ENCODE measurements at places on chromosomes 11 and 22.

GRCh38 chr11:75474878-75475766 lies 42.1 kb upstream of the KLHL35 start:
- DNase-seq, result peak; percentile 91

DNA sequence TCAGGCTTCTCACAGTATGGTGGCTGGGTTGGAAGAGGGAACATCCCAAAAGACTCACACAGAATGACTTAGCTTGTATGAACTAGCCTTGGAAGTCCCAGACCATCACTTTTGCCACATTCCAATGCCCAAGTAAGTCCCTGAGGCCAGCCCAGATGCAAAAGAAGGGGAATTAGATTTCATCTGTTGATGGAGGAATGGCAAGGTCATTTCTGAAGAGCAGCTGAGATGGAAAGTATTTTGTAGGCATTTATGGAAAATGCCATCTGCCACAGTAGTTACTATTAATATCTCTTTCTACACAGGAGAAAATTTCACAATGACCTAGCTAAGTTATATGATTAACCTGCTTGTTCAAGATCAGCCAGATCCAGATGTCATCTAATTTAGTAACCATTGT lies 58.8 kb downstream of the ENDOD1 start:
- DNase-seq, result no peak

DNA sequence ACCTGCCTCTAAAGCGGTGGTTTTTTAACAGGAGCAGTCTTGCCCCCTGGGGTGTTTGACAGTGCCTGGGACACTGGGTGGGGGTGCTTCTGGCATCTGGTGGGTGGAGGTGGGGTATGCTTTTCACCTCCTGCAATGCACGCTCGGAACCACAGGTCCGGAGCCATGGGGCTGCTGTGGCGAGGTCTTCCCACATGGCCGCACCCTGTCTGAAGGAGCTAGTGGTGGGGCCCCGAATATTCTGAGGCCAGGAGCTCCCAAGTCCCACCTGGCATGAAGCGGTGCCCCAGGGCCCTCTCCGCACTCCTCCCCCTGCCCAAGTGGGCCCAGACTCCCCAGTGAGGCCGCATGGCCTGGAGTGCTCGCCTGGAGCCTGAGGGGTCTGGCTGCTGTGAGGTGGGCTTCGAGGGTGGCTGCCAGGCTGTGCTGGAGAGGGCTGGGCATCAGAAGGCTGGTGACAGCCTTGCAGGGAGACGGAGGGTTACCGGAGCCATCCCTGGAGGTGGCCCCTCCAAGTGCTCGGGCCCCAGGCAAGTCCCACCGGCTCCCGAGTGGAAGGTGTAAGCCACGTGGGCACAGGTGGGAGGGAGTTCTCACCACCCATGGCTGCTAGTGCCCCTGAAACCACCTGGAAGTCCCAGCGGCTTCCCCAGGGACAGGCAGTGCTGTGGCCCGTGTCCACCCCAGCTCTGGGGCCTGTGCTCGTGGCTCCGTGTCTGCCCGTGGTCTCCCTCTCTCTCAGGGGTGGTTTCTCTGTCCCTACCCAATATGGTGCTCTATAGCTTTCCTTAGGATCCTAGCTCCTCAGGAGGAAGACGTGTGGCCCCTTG lies 15.1 kb downstream of the TBX1 start:
- no peak for DNase-seq

DNA sequence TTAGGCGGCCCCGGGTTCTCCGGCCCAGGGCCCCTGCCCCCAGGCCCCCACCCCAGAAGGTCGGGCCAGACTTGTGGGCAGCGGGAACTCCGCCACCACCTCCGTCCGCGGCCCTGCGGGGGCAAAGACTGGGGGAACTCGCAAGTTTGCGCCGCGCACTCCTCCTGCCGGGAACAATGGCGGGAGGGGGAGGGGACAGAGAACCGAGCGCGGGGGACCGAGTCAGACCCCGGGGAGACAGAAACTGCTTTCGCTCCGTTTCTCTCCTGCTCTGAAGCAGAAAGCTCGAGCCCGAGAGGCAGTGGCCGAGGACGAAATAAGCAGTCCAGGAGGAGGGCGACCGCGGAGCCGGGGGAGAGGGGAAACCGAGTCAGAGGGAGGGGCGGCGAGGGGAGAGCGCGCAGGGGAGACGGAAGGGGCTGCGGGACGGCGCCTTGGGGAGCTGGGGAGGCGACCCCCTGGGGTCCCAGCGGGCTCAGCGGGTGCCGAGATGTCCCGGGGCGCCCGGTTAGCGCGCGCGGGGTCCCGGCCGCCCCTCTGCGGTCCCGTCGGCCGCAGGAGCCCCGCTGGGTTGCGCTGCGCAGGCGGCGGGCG lies 555 bp downstream of the TP53I11 start:
- peak; percentile 67 for DNase-seq

DNA sequence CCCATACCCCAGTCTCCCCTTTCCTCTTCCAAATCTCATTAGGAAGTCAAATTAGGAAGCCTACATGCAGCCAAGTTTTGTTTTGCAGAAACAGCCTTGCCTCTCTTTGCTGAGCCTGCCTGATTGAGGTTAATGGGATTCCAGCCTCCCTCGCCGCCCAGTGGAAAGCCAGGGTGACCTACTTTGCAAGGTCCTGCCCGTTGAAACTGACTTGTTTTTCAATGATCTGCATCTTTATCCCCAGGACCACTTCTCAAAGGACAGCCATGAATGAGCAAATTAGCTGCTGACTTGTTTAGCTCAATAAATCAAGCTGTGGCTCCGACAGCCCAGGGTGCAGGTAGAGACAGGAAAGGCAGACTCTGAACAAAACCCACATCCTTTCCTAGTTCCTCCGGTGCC lies 110.4 kb downstream of the RRAS2 start:
- DNase-seq, result peak; percentile 74

- peak; percentile 72 for DNase-seq
Measured at GRCh38 chr11:86919557-86920210, 35.5 kb downstream of the FZD4 start.

- DNase-seq, result no peak
Measured at GRCh38 chr22:43050995-43051394, 36.0 kb upstream of the PACSIN2 start.

- no peak for DNase-seq
Measured at GRCh38 chr22:42026705-42027104, 28.1 kb downstream of the WBP2NL start.

GRCh38 chr22:24894220-24894975 lies 52.1 kb downstream of the LHFPL7 start:
- DNase-seq, result no peak

GRCh38 chr11:67632175-67632981 lies 2.6 kb upstream of the NUDT8 start:
- no peak for DNase-seq

GRCh38 chr22:48825802-48826520 lies 1001.7 kb downstream of the BRD1 start:
- no peak for DNase-seq

- DNase-seq, result no peak
Measured at GRCh38 chr22:29780748-29781676, 13.8 kb downstream of the UQCR10 start.

DNA sequence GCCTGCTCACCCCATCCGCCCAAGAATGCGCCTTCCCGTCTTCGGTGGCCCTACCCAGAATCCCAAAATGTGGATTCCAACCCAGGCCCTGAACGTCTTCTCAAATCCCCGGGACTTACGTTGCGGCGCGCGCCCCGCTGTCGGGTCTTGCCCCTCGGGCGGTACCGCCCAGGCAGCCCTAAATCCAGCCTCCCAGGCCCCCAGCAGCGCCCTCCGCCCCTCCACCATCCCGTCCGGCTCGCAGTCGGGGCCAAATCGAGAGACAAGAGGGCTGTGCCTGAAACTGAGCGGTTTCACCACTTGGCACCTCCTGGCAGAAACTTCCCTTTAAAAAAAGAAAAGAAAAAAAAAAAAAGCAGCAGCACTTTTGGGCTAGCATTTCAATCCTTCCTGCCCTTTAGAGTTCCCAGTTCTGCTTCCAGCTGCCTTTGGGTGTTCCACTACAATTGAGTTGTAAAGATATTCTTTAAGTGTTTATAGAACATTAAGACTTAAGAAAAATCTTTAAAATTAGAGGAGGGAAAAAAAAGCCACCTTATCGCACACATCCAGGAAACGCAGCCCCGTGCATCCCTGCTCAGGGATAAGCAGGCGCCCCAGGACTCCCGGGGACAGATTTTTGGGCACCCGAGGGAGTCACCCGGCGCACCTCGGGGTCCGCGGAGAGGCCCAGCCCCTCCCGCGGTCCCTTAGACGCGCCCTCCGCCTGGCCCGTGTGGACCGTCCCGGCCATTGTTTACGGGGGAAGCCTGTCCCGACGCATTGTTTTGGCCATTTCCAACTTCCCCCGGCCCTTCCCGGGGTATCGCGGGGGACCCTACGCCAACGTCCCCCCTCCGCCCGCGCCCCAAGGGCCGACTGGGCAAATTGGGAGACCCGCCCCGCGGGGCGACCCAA lies 57.6 kb downstream of the KCNJ4 start:
- peak; percentile 76 for DNase-seq

- DNase-seq, result no peak
Measured at GRCh38 chr11:111700162-111700561, 66.0 kb downstream of the PPP2R1B start.

GRCh38 chr22:49541693-49542230 lies 285.9 kb downstream of the BRD1 start:
- DNase-seq, result no peak

DNA sequence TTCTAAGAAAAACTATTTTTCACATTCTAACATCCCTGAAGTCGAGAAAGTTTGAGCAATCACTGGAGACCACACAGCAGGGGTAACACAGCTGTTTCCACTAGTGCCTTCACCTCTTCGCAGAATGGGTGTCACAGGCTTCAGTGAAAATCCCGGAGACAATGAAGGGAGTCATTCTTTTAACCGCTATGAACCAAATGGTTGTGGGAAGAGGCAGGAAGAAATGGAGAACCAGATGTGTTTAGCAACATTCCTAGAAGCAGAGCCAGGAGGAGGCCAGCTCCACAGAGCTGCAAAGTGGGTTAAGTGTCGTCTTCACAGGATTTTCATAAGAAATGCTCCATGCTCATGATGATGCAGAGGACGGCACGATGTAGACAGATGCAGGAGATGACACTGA lies 221.1 kb downstream of the LARGE1 start:
- no peak for DNase-seq

DNA sequence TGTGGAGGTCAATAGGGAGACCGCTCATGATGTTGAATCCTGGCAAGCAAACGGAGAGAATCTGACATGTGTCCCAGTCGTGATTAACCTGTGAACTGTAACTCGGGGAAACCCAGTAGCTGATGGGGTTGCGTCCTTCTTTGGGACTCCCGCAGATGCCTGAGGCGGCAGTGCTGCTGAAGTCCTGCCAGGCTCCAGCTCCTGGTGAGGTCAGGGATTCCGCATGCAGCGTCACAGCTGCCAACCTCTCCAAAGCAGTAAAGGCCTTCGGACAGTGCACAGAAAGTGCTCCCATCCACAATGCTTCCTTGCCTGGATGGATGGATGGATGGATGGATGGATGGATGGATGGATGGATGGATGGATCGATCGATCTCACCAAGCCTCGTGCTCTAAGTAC lies 13.5 kb downstream of the KCNQ1 start:
- DNase-seq, result no peak

DNA sequence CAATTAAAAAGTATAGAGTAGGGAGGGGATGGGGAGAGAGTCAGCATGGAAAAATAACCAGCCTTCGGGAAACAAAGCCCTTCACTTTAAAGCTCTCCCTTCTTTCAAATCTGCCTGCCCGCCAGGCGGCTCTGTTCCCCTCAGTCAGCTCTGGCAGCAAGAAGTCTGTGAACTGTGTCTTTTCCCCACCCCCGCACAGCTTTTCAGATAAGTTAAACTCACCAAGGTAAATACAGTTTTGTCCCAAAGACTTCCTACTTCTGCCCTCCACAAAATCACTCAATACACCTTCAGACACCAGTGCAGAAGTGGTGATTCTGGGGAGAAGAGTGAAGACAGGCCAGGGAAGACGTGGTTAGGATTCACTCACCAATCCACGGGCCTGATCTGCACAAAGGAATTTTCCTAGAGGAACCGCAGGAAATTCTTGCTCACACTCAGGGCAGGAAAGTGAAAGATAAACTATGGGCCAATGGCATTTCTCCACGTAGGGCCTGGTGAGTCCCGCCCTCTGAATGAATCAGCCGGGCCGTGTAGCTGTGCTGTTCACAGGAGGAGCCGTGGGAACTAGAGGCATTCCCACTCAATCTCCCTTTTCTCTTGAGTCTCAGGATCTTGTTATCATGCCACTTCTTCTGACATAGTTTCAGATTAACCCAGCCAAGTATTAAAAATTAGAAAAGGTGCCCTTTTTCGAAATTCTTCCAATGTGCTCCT lies at the start of gene TRIM5:
TRIM5 (minus strand) TSS at position 429 of the 717 bp plus-strand sequence. CDS start 4,897 bp downstream, outside the sequence.
- DNase-seq, result peak; percentile 94

GRCh38 chr11:73787051-73787642 lies 527 bp upstream of the MRPL48 start:
- DNase-seq, result peak; percentile 69

DNA sequence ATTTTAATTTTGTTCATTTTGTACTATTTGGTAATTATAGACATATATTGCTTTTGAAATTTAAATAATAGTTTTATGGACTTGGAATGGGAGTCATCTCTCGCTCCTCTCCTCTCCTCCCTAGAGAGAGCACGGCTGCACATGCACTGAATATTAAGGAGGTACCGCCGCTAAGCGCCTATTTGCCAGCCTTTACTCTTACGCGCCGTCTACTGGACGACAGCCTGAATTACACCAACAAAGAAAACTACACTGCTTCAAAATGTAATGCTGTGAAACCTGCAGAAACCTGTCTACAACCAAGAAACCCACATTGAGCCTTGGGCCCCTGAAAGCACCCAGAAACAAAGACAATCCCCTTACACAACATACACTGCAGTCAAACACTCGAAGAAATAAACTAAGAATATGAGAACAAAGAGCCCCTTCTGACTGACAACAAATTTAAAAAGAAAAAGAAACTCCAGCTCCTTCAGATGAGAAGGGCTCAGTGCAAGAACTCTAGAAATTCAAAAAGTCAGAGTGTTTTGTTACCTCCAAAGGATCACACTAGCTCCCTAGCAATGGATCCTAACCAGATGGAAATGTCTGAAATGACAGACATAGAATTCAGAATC lies 737.2 kb downstream of the LRRC4C start:
- no peak for DNase-seq

DNA sequence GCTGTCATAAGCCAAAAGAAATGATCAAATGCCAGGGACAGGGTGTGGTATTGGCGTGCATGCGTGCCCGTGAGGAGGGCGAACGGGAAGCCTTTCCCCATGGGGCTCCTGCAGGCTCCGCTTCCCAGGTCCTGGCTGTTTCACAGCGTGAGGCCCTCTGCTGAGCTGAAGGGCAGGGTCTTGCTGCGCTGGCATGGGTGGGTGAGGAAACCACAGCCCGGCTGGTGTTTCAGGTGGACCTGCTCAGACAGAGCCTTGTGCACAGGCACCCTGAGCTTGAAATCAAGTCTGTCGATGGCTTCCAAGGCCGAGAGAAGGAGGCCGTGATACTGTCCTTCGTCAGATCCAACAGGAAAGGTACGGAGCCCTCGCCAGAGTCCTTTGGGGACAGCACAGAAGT lies 31.4 kb downstream of the IGHMBP2 start:
- DNase-seq, result no peak

- no peak for DNase-seq
Measured at GRCh38 chr22:20080776-20081654, 974 bp downstream of the DGCR8 start.

Measured in activated CD4-positive, alpha-beta T cell treated with anti-CD3 and anti-CD28 coated beads, Interleukin-2, amount 10 ng/mL, durations not matched to agents 24 days and 14 days (primary cell).